ENCODE measurements at places on chromosomes 16 and 17. TPM values are rescaled to one million over a fixed set of nuclear protein-coding genes. Genes with fewer than 3 reads are reported as not detected.

DNA sequence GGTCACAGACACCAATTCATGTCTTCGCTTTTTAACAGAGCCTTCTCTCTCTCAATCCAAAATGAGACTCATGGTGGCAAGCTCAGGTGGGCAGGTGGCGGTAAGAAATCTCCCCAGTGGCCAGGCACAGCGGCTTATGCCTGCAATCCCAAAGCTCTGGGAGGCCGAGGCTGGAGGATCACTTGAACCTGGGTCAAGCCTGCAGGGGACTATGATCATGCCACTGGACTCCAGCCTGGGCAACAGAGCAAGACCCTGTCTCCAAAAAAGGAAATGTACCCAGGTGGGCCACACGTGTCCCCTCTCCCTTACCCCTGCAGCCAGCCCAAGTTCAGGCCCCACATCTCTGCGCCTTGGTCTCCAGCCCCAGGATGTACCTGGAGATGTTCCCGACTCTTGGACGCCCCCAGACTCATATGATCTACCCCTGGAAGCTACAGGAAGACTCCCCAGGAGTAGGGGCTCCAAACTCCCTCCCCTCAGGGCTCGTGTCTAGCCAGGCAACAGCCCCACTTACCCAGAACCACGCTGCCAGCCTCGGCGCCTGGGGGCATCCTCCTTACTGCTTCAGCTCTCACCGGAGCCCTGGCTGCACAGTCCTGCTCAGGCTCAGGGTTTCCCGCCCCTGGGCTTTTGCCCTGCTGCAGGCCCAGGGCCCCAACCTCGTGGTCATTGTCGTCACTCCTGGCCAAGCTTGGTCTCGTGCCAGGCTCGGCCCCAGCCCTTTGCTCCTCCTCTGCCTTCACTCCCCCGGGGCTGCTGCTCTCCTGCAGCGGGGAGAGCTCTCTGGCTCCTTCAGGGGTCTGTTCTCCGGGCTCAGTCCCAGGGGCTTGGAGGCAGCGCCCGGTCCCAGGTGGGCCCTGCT lies 16.2 kb downstream of the MYLK3 start:
- DNase-seq: no peak

Gene PROCA1
- 1.7 TPM for total RNA-seq

DNA sequence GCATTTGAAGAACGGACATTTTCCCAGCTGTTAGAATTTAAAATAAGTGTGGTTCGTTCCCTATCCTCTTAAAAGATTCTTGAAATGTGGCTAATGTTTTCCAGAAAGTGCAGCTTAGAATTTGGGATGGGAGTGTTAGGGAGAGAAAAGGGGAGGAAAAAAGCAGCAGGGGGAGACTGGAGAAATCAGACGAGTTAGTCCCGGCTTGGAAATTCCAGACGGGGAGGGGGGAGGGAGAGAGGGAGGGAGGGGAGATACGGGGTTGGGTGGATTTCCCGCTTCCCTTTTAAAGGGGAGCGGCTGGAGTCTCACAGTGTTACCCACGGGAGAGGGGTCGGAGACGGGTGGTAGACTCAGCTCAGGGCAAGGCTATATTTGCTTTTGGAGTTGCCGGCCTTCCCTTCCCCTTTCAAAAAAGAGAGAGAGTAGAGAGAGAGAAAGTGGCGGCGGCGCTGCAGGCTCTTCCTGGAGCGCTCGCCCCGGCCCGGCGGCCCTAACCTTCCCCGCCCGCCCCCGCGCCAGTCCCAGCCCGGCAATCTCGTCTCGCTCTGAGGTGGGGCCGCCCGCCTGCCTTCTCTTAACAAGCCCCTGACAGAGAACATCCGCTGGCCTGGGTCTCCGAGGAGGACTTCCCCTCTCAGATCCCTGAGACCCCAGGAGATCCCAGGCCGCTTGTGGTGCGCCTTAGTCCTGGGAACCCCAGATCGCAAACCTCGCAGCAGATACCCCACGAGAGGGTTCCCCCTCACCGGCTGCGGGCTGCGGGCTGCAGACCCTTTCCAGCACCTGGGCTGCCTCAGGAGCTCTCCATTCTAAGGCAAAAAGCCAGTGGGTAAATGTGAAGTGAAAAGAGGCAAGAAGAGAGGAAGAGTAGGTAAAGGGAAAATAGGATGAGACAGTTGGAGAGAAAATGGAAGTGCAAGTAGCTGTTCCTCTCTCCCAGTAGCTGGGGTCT lies 6.6 kb downstream of the IGF2BP1 start:
- no peak for DNase-seq

Gene IL17C
- total RNA-seq: not detected

Gene ABCC11
- total RNA-seq: 0.11 TPM

Gene ADAM11
- total RNA-seq: 1.9 TPM

GRCh38 chr17:40021451-40021971 lies 6.3 kb downstream of the CSF3 start:
- no peak for DNase-seq

Gene TCAP
- total RNA-seq: 3.3 TPM

GRCh38 chr16:19384656-19385055 lies 33.0 kb upstream of the TMC5 start:
- DNase-seq: no peak

GRCh38 chr16:51153577-51154031 lies 2.5 kb upstream of the SALL1 start:
- no peak for DNase-seq
